ENCODE measurements at places on chromosomes 7 and 10.

- DNase-seq, result peak; percentile 35
Observed at GRCh38 chr7:105429746-105430612, 41.3 kb upstream of the SRPK2 start.

DNA sequence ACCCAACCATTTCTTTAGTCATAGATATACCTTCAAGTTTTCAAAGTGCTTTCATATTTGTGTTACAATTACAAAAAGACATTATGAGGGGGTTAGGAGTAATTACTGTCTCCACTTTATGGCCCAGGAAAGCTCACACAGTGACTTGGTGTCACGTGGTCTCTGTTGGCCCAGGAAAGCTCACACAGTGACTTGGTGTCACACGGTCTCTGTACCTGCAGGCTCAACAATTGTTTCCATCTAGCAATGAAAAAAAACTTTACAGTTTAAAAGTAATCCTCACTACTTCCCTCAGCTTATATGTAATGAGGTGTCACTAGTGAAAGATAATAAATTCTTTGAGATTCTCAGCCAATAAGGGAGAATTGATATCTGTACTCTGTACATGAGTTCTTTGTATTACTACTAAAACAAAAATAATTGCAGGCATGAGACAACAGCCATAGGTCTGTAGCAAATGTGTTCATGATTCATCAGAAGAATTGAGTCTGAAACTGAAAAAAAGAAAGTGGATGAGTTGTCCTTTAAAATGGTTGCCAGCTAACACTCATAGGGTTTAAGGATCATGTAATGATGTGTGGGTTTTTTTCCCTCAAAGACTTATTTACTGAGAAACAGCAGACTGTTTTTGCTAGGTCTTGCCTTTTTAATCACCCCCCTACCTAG, 10.9 kb downstream of the OGDH start:
- DNase-seq, result no peak

GRCh38 chr10:48389272-48389671, 82.8 kb downstream of the MAPK8 start:
- no peak for DNase-seq

GRCh38 chr7:94439893-94440381, 45.2 kb downstream of the COL1A2 start:
- DNase-seq, result no peak

Measured in CD4-positive, alpha-beta T cell (primary cell).